Brain microvascular endothelial cell (primary cell): ENCODE measurements at places on chromosomes 7 and 10.

GRCh38 chr7:157253850-157254249 is 83.0 kb upstream of the DNAJB6 start:
- no peak for DNase-seq

GRCh38 chr10:30984563-30985328 is 46.9 kb downstream of the ZNF438 start:
- DNase-seq: no peak

- DNase-seq: no peak
These were observed 59.5 kb upstream of the PRPS1L1 start for GRCh38 chr7:18087026-18087686.

DNA sequence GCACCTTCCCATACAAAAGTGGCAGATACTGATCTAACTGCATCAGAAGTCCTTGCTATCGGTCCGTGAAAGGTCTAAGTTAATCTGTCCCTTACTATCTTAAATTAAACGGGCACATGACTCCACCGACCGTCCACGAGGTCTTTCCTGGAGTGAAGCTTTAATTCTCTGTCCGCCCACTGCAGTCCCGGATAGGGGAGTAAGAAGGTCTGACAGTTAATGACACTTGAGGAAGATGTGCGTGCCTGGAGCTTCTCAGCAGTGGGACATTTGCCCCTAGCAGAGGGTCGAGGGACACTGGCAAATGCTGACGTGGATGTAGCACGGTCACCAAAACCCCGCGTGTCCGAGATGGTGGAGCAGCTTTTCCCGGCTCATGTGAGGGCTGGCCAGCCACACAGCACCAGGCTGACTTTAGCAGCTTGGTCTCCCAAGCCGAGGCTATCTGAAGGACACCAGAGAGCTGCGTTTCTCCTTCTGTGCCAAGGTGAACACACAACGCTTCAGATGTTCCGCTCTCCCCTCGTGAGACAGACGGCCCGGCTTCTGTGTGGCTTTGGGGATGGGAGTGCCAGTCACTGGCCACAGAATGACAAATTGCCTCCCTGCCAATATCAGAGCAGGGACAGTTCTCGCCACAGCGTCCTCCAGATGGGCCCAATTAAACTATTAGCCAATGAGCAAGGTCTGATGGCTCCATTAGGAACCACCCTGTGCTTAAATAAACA is 86.6 kb downstream of the ADARB2 start:
- DNase-seq: no peak

DNA sequence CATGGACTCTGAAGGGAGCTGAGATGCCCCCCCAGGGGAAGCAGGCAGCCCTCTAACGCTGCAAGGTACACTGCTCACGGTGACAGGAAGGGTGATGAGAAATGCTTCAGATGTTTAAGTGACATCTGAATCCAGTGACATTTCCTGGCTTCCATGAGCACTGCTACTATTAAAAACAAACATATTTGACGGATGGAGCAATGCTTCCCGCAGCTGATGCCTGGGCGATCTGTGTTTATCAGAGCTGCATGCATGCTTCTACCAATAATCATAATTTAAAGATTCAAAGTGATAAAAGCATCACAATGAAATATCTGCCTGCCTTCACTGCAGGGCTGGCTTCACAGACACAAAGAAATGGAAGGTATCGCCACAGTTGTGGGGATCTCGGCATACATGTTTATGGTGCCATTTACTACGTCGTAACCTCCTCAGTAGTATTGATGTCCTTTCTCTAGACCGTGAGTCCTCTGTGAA is 66.1 kb upstream of the AOAH start:
- no peak for DNase-seq

DNA sequence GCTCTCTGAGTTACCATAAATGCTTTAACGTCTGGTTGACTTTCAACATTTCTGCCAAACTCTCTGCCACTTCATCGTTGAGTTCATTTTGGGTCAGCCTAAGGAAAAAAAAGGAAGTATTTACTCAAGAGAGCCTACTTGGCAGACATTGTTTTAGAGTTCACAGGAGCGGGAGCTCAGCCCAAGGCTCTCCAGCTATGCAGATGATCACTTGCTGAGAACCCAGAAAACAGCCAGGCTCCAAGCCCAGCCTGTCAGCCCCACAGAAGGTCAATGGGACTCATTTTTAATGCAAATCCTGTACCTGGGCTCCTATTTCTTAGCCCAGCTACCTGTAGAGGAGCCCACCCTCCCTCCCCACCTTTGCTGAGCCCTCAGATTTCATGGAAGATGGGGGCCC is 45.5 kb downstream of the NOD1 start:
- peak; percentile 3 for DNase-seq

GRCh38 chr10:108817584-108817983 is 1105.7 kb downstream of the XPNPEP1 start:
- DNase-seq: no peak

GRCh38 chr10:75034131-75034512 is 77.3 kb upstream of the SAMD8 start:
- DNase-seq: no peak

GRCh38 chr7:132840199-132840598 is 241.7 kb downstream of the CHCHD3 start:
- DNase-seq: no peak

DNA sequence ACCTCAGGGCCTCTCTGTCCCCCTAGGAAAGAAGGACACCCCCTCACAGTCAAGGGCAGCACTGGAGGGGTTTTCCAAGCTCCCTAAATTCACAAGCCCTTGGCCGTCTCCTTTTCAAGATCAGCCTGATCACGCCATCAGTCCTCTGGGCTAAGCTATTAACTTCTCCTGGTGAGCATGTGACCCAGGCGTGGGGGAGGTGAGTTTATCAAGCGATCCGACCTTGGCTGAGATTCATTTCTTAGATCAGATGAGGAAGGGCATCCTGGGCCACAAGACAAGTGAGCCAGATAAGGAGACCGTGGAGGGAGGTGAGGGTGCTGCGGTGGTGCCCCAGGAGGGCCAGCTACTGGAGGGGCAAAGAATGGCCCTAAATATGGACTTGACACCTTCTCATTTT is 19.2 kb upstream of the EN2 start:
- no peak for DNase-seq

DNA sequence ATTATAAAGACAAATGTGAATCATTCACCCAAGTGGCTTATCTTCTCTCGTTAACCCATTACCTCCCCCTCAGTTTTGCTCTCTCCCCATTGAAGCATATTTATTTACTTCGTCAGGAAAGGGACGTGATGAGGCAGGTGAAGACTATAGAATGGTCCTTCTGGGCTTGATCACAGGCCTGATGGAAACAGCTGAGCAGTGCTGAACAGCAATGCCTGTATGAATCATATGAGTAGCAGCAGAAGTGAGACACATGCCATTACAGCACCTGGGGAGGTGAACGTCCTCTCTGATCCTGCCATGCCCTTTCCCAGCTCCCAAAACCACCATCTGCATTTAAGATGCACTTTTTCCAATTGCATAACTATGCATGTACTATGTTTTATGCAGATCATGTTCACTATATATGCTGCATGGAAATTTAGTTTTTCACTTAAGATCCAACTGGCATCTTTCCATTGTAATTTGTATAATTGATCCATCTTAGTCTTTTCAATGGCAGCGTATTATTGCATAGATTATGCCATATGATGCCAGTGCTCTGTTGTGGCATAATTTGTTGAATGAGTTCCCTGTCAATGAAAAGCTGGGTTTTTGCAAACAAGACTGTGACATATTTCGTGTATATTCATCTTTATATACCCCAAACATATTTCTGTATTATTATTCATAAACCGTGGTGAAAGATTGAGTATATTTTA is 105.3 kb downstream of the CXCL12 start:
- DNase-seq: no peak

- peak; percentile 6 for DNase-seq
These were observed 92.7 kb upstream of the GPR26 start for GRCh38 chr10:123573236-123574108.

DNA sequence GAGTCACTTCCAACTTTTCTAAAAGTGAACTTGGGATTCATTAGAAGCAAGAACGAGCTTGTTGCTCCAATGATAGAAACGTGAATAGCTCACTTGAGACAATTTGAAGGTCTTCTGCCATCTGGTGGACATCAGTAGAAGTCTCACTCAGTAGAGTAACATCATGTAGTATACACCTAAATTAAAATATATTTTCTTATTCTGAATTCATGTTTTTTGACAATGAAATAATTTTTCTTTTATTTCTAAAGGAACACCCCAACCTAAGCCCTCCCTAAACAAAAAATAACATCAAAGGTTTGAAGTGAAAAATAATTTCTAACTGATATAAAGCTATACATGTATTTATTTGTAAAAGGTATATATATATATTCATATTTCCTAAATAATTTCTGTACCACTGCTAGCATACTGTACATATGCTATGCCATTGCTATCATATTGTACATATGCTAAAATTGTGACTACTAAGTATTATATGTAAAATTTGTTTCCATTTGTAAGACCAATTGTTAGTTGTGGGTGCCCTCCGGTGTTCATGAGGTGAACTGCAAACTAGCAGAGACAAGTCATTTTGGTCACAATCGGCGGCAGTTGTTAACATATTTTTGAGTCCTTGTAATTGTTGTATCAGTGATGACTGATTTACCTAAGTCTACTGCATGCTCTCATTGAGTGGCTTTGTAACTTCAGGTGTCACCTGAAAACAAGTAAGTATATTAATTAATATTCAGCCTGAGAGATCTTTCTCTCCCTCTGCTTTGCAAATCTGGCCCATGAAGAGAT is 121.9 kb downstream of the PTPRZ1 start:
- DNase-seq: peak; percentile 76

GRCh38 chr10:49550563-49550962 is 11.6 kb upstream of the ERCC6 start:
- DNase-seq: peak; percentile 90

GRCh38 chr10:96998329-96998888 is 166.3 kb downstream of the LCOR start:
- DNase-seq: peak; percentile 89

DNA sequence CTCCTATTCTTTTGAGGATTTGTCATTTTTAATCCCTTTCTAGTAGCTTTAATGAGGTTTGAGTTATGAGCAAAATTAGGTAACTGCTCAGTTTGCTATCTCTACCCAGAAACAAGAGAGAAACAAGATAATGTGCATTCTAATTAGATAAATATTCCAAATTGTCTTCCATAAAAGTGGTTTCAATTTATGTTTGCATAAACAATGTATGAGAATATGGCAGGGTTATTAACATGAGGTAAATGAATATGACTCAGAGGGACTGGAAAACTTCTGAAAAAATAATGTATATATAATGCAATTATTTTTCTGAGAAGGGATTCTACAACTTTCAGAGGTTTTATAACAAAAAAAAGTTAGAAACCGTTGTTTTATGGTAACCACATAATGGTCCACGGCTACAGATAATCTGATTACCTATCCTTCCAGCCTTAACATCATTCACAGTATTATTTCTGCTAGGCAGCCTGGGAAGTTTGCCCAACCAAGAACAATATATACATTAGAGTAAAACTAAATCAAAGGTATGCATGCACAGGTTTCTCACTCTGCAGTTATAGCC is 101.2 kb downstream of the CRPPA start:
- no peak for DNase-seq

GRCh38 chr10:75773231-75773780 is 341.9 kb downstream of the LRMDA start:
- peak; percentile 85 for DNase-seq

- DNase-seq: no peak
These were observed 141.0 kb downstream of the DKK1 start for GRCh38 chr10:52455098-52455497.

- DNase-seq: peak; percentile 31
These were observed 133.7 kb upstream of the SH2B2 start for GRCh38 chr7:102152672-102153598.

DNA sequence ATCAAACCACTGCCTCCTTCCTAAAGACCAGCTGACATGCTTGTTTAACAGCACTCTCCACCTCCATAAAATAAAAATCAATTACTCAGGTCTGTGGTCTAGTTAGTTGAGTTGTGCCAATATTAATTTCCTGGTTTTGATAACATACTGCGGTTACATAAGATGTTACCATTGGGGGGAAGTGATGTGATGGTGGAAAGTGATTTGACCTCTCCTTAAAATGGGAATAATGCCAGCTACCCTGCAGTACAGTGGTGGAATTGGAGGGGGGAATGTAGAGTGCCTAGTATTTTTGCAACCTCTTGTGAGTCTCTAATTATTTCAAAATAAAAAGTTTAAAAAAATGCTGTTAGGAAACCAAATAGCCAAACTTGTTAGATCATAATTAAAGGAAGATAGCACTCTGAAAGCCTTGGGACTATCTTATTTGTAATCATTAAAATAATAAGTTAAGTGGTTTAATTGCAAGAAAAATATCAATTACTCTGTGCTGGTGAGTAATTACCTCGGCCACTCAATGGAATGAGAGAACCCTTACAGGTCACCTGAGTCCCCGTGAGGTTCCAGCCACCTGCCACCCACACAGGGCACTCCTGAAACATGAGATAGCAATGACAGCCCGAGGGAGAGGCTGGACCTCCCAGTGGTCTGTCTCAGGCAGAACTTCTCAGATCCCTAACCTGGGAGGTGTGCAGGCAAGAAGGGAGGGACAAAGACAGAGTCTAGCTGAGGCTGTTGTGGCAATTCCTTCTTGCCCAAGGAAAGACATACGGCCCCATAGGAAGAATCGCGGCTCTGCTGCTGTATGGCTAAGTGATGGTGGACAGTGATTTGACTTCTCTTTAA is 94.1 kb downstream of the SH3PXD2A start:
- no peak for DNase-seq

- no peak for DNase-seq
These were observed 237.9 kb downstream of the ADARB2 start for GRCh38 chr10:1499359-1499957.

DNA sequence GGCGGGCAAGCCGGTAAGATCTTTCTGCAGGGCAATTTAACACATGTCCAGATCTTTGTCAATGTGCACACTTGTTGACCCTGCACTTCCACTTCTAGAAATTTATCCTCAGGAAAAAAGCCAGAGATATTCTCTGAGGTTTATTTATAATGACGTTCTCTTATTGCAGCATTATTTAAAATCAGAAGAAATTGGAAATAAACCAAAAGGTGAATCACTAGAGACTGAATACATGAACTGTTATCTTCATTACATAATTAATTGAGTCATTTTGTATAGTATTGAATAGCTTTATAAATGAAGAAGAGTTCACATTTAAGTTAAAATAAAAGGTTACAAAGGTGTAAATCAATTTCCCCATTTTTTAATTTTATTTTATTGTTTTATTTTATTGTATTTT is 16.3 kb upstream of the SAR1A start:
- no peak for DNase-seq

DNA sequence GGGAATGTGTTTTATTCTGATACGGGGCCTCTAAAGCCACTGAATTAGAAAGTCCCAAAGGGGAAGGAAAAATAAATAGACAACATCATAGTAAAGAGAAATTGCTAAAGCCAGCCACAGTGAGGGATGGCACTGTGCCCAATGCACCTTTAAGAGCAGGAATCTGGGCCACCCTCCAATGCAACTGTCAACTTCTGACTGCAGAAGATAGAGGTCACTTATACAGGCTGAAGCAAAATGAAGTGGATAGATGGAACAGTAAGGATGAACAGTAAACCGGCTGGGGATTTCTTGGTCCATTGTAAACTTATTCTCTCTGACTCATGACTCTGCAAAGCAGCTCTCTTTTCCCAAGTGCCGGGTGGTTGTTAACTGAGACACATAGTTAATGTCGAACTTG is 54.0 kb upstream of the KCNIP2 start:
- peak; percentile 15 for DNase-seq

- peak; percentile 83 for DNase-seq
These were observed 73.6 kb downstream of the ABCA13 start for GRCh38 chr7:48244864-48245271.
